ENCODE measurements at places on chromosomes 5 and 9. TPM values are rescaled to one million over a fixed set of nuclear protein-coding genes. Genes with fewer than 3 reads are reported as not detected.

The CCDC69 gene
- 70.7 TPM for total RNA-seq

DNA sequence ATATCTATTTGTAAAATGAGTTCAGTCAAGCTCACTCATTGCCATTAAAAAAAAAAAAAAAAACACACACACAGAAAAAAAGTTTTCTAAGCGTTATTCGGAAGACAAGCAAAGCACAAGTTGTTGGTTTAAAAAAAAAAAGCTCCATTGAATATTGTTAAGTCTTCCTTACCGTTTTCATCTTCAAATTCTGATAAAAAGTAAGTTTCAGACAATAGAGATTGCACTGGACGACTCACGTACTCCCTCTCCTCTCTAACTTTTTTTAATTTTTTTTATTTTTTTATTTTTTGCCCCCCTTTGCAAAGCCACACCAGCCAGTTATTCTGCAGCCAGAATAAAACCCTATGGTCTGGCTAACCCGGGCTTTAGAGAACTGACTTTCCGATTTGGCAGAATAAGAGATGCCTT is 544 bp downstream of the ADAMTS6 start:
- no peak for DNase-seq

- no peak for DNase-seq
Measured at GRCh38 chr9:83572524-83572923, 34.3 kb upstream of the FRMD3 start.

- DNase-seq: no peak
Measured at GRCh38 chr5:71456362-71456743, 902 bp downstream of the BDP1 start.

DNA sequence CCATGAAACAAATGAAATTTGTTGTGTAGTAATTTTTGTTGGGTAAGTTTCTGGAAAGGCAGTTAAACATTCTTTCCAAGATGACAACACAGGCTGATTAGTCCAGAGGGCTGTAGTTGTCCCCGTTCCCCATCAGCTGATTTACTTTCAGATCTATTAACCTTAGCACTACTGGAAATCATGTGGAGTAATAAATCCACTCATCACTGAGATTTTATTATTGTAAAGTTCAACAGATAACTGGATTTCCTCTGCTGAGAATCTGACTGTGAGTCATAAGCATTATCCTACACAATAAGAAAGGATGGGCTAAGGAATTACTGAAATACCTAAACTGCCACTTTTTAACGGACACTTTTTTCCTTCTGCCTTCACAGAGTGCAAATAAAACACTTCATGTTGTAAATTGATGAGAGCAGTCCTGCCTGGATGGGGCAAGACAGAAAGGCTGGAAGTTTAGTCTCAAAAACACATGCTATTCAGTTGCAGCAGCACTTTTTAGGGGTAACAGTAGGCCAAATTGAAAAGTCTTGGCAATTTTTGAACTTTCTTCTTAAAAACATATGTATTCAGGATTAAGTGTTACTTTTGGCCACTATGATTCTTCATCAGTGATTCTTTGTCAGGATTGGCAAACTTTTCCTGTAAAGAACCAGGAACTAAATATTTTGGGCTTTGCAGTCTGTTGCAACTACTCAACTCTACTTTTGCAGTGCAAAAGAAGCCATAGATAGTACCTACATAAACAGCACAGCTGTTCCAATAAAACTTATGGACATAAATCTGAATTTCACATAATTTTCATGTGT is 7.0 kb downstream of the STOM start:
- DNase-seq: no peak

Measured in aorta (tissue), 5 donors.